Left kidney (tissue), 8 donors: ENCODE measurements at places on chromosomes 13 and 19.
A peak's percentile ranks its signal among the peaks of the same experiment; 100 is the strongest.

DNA sequence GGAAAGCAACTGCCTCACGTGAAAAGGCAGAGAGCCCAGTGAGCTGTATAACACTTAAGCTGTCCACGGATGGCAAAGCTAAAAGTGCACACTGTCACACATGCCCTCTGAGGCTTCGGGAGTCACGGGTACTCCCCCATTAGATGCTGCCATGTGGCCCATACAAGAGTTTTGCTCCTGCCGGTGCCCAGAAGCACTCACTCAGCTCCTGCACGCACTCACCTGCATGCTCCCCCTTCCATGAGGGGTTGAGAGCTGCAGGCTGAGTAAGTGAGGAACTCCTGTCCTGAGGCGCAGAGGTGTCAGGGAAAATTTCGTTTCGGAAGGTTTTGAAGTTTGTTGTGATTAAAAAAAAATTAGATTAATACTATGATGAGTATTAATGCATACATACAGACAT is 939.2 kb upstream of the ATXN8OS start:
- no peak for DNase-seq

DNA sequence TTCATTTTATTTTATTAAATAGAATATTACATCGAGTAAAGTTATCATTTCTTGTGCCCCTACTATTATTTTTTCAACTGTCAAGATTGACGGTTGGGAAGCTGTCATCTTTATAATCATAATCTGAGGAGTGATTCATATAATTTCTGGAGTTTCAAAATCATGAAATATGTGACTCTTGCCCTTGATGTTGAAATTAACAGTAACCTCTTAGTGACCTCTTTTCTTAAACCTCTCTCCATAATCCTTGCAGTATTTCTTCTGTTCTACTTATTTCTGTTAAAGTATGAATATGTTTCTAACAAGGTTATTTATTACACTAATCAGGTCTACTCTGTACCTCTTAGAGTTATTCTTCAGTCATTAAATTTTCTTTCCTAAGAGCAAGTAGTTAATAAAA is 663.8 kb downstream of the LIG4 start:
- DNase-seq = no peak

DNA sequence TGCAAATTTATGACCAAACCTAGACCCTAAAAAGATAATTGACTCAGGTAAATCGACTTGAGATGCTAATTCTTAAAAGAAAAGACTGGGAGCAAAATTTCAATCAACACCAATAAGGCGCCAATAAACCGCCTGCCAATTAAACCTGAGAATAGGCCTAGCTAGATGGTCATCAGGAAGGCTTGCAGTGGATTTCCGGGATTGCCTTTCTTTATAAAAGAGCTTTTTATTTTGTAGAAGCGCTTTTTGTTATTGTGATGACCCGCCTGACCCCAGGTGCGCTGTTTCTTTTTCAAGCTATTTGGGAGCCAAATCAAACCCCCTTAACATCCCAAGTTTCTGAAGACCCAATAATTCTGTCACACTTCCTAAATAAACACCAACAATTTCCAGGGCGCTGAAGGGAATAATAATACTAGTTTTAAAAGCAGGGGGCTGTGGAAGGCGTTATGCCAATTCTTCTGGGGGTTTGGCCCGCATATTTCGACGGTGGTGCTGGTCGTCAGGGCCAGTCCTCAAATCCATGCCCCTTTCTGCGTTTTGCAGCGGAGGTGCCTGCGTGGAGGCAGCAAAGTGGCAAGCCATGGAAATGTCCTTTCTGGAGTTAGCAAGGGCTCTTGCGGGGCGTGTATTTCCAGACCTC is 2.9 kb upstream of the ZIC5 start:
- DNase-seq = no peak

DNA sequence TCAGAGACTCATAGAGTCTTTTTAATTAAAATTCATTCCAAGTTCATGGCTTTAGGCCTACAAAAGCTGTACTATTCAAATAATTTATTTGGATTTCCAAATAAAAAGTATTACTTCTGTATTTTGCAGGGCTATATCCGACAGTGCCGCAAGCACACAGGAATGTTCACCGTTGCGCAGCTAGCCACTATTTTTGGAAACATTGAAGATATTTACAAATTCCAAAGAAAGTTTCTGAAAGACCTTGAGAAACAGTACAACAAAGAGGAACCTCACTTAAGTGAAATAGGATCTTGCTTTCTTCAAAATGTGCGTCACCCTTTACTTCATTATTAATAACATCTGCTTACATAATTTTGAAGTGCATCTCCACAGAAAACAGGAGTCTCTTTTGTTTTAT is 20.5 kb upstream of the C1QTNF9 start:
- DNase-seq = no peak

- peak; percentile 50 for DNase-seq
Measured at GRCh38 chr19:29724746-29725145, 9.7 kb upstream of the C19orf12 start.

GRCh38 chr19:36101550-36102327 is 9.2 kb upstream of the OVOL3 start:
- DNase-seq = no peak

- DNase-seq = no peak
Measured at GRCh38 chr19:17997969-17998826, 9.8 kb upstream of the ARRDC2 start.

- no peak for DNase-seq
Measured at GRCh38 chr19:3380829-3381228, 14.4 kb downstream of the NFIC start.

DNA sequence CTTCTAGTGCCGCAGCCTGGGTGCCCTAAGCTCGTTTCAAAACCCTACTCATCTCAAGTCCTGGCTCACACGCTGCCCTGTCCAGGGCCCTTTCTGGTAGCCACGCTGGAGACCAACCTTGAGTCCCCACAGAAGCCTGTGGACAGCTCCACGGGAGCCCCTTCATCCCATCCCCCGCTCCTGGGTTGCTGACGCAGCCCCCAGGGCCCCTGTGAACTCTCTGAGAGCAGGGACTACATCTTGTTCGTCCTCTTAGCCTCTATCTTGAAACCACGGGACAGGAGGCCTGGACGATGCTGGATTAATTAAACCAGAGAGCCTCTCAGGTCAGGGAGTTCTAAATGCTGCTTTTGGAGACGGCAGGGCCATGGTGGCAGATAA is 7.4 kb downstream of the MLLT1 start:
- DNase-seq = no peak

- no peak for DNase-seq
Measured at GRCh38 chr13:111213964-111214726, 99.0 kb downstream of the ARHGEF7 start.

- DNase-seq = peak; percentile 53
Measured at GRCh38 chr19:39599116-39599515, 3.2 kb upstream of the LGALS13 start.

DNA sequence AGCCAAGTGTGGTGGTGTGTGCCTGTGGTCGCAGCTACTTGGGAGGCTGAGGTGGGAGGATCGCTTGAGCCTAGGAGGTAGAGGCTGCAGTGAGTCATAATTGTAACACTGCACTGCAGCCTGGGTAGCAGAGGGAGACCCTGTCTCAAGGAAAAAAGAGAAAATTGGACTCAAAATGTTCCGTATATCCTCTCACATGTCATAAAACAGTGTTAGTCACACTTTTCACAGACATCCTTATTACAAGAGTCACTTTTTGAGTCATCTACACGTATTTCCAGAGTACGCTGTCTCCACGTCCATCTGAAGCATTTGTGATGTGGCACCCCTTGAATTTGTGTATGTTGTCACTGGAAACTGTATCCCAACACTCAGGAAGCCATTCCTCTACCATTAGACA is 133.0 kb downstream of the SIPA1L3 start:
- DNase-seq = no peak

DNA sequence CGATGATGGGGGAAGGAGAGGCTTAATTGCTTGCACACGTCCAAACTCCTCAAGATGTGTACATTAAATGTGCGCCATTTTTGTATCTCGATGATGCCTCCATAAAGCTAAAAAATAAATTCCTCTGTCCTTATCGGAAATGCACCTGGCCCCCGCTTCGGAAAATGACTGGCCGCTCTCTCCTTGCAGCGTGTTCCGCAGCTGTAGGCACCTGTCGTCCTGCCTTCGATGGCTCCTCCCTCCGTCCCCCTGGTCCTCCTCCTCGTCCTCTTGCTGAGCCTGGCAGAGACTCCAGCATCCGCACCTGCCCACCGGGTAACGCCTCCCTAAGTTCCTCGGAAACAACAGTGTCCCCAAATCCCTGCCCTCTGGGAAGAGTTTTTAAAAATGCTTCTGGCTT is 1.1 kb downstream of the GALP start:
- no peak for DNase-seq

GRCh38 chr13:109779876-109780510 is 6.4 kb downstream of the IRS2 start:
- DNase-seq = no peak

DNA sequence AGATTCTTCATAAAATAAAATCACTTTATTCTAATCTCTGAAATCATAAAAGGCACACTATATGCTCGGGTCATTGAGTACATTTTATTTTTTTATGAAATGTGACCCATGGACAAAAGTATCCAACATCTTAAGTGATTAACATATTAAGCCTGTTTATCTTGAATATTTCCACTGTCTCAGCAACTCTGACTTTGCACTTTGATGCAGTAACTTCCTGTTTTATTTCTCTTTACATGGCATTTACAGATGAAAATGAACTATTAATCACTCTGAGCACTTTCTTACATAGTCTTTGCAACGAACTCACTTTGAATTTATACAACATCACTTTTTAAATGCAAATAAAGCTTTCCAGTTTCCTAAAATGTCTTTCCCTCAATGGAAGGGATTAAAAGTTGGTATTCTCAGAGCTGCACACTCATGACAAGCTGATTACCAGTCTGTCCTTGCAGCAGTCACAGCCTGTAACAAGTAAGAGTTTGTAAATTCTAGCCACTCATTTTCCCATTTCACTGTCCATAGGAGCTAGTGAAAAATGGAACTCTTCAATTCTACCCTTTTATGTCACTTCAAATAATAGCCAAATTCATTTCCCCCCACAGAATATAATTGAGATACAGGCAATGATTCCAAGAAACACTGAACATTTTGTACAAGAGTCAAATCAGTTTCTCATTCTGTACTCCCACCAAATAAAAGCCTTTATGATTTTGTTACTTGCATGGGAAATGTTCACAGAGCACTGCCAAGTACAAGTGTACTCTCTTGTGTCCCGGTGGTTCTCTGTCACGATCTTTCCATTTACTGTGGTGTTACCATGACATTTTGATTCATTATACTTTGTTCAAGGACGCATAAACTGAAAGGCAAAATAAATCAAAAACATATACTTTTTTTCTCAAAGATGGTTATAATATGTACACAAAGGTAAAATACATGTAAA is 1968.9 kb downstream of the PCDH9 start:
- no peak for DNase-seq

- DNase-seq = no peak
Measured at GRCh38 chr13:94560116-94560515, 35.8 kb downstream of the TGDS start.

GRCh38 chr19:35868172-35868822 is at the start of gene APLP1:
Gene APLP1 (plus strand): TSS chr19:35868574. CDS start chr19:35868637, 63 bp downstream.
- no peak for DNase-seq
